Endothelial cell of coronary artery (primary cell): ENCODE measurements at places on chromosomes 6 and 20. TPM values are rescaled to one million over a fixed set of nuclear protein-coding genes. Genes with fewer than 3 reads are reported as not detected.

Gene LY86
- not detected in 2 replicates for total RNA-seq

Gene HCRTR2
- total RNA-seq: not detected in 2 replicates

Gene GPR63
- 0.09 and 0.19 TPM in 2 replicates for total RNA-seq

Gene SLA2
- total RNA-seq: under 0.01 TPM in 1 of 2 replicates, not detected in the other

Gene SLC22A23
- 4.4 and 9.0 TPM in 2 replicates for total RNA-seq

Gene MUC22
- total RNA-seq: not detected in 2 replicates

Gene PSORS1C1
- 4.8 and 11.9 TPM in 2 replicates for total RNA-seq

Gene CEP250
- 15.2 and 32.7 TPM in 2 replicates for total RNA-seq

Gene SMLR1
- total RNA-seq: not detected in 2 replicates

Gene TOX2
- 2.4 and 2.8 TPM in 2 replicates for total RNA-seq

Gene CCM2L
- total RNA-seq: 7.8 and 13.1 TPM in 2 replicates

Gene IL17A
- not detected in 2 replicates for total RNA-seq

Gene POLH
- total RNA-seq: 18.8 and 24.4 TPM in 2 replicates

Gene C20orf202
- 0.09 TPM in 1 of 2 replicates, not detected in the other for total RNA-seq

Gene LTB
- 2.1 and 2.3 TPM in 2 replicates for total RNA-seq

Gene OR2B2
- not detected in 2 replicates for total RNA-seq

Gene MCM3
- 66.7 and 91.9 TPM in 2 replicates for total RNA-seq

Gene KCNQ5
- 1.4 TPM in 1 of 2 replicates, not detected in the other for total RNA-seq

Gene COX4I2
- not detected in 2 replicates for total RNA-seq

Gene BTNL2
- not detected in 2 replicates for total RNA-seq

Gene FBXO30
- total RNA-seq: 13.3 and 14.0 TPM in 2 replicates

Gene SIRPB2
- 0.47 and 3.2 TPM in 2 replicates for total RNA-seq

Gene DEFB113
- total RNA-seq: not detected in 2 replicates

Gene WFDC10B
- not detected in 2 replicates for total RNA-seq

Gene GABRR2
- total RNA-seq: 0.19 and 0.54 TPM in 2 replicates

Gene C20orf96
- 3.4 and 3.5 TPM in 2 replicates for total RNA-seq

Gene ANGPT4
- total RNA-seq: not detected in 2 replicates

Gene MRS2
- total RNA-seq: 13.5 and 15.5 TPM in 2 replicates

Gene B3GAT2
- total RNA-seq: under 0.01 TPM in 1 of 2 replicates, not detected in the other

Gene ATAT1
- total RNA-seq: 3.0 and 3.1 TPM in 2 replicates

Gene HEY2
- 1.1 and 4.1 TPM in 2 replicates for total RNA-seq

Gene TCF15
- 0.09 and 0.90 TPM in 2 replicates for total RNA-seq

Gene SLC22A16
- total RNA-seq: not detected in 2 replicates

Gene ENPP5
- not detected in 2 replicates for total RNA-seq

Gene TAAR5
- total RNA-seq: not detected in 2 replicates

Gene DUSP15
- total RNA-seq: not detected in 2 replicates

Gene RPS6KA2
- total RNA-seq: 99.9 and 147 TPM in 2 replicates

Gene KIAA1755
- total RNA-seq: under 0.01 and 2.4 TPM in 2 replicates

Gene TRAM2
- 35.3 and 113 TPM in 2 replicates for total RNA-seq

Gene NT5E
- 80.8 and 159 TPM in 2 replicates for total RNA-seq

Gene KHDC1L
- total RNA-seq: not detected in 2 replicates

Gene RAET1L
- not detected in 2 replicates for total RNA-seq

Gene ADTRP
- 2.7 and 40.0 TPM in 2 replicates for total RNA-seq

Gene CGAS
- 4.6 and 5.7 TPM in 2 replicates for total RNA-seq

Gene PCK1
- total RNA-seq: not detected in 2 replicates

Gene C2
- total RNA-seq: 0.19 TPM in 1 of 2 replicates, not detected in the other

Gene SLC2A10
- 6.7 and 12.6 TPM in 2 replicates for total RNA-seq

Gene SYTL3
- 0.99 and 2.6 TPM in 2 replicates for total RNA-seq
